ENCODE measurements at places on chromosomes 4 and X.

DNA sequence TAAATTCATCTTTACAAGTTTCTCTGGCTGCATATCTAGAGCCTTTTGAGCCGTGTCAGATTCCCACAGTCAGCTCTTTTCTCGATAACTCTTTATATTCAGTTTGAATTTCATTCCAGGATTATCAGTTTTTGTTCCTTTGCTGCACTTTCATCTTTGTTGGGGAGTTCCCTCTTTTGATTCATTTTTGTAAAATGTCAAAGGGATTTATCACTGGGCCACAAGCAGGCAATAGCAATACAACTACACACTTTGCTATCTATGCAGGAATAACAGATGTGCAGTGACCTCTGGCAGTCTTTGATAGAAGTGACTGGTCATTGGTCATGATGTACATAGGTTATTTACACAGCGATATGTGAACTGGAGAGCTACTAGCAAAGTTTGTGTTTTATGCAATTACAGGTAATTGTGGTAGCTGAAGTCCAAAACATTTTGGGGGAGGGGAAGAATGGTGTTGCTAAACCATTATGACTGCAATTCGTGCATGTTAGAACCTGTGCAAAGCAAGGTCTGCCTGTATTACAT is 43.8 kb downstream of the HPGDS start:
- no peak for DNase-seq

DNA sequence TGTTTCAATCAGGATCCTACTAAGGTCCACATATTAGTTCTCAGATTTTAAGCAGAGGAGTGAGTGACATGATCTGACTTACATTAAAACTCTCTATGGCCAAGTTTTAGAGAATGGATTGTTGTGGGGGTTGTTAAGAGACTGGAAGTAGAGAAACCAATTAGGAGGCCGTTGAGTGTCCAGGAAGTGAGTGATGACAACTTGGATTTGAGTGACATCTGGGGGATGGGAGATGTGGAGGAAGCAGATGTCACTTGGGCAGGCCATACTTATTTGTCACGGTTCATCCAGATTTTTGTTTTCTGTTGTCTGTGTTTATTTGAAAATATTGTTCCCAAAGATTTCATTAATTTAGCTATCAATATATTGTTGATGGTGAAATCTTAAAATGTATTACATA is 28.3 kb downstream of the ADD1 start:
- DNase-seq, result no peak

DNA sequence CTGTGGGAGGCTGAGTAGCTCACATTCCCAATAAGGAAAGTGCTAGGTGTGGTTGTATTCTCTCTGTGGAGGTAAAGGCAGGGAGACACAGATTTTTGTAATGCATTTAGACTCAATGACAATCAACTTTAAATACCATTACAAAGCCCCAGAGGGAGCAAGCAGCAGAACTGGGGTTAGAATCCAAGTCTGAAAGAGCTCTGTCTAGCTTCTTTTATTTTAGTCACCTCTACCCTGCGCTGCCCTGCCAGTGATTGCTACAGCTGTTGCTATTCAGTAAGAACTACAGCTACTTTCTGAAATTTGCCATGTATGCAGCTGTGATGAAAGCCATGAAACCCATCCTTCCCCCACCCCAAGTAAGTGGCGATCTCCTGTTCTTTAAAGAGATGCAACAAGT is 22.5 kb downstream of the SLC39A8 start:
- DNase-seq, result no peak

- no peak for DNase-seq
Observed at GRCh38 chr4:102823464-102823863, 3.9 kb downstream of the UBE2D3 start.

DNA sequence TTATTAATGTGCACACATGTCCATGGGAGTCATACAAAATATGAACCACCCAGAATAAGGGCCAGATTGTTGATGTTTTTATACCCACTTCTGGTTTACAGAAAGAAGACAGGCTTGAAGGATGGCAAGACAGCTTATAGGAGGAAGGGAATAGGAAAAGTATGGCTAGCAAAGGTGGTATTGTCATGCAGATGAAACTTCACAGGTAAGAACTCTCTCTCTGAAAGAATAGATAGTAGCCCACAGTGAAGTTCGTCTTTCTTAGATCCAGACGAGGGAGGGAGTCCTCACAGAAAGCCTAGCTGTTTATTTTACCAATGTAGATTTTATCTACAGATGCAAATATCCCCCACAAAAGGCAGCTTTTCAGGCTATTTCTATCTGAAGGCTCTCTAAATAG is 43.7 kb upstream of the SPIN4 start:
- no peak for DNase-seq

GRCh38 chr4:107035819-107036583 is at the start of gene DKK2:
Gene DKK2, minus strand, starts transcription at chr4:107036313. Its CDS starts 722 bp downstream, at chr4:107035591.
- DNase-seq, result peak; percentile 42

- peak; percentile 65 for DNase-seq
Observed at GRCh38 chrX:101415180-101416145, 7.4 kb downstream of the HNRNPH2 start.

GRCh38 chrX:50680990-50681389 is 133.0 kb downstream of the SHROOM4 start:
- DNase-seq, result no peak

- no peak for DNase-seq
Observed at GRCh38 chrX:49284212-49284611, 14.6 kb downstream of the PPP1R3F start.

GRCh38 chrX:154012336-154012991 is 7.2 kb downstream of the IRAK1 start:
- DNase-seq, result no peak

GRCh38 chr4:79178760-79179159 is 147.1 kb downstream of the NAA11 start:
- DNase-seq, result peak; percentile 42

DNA sequence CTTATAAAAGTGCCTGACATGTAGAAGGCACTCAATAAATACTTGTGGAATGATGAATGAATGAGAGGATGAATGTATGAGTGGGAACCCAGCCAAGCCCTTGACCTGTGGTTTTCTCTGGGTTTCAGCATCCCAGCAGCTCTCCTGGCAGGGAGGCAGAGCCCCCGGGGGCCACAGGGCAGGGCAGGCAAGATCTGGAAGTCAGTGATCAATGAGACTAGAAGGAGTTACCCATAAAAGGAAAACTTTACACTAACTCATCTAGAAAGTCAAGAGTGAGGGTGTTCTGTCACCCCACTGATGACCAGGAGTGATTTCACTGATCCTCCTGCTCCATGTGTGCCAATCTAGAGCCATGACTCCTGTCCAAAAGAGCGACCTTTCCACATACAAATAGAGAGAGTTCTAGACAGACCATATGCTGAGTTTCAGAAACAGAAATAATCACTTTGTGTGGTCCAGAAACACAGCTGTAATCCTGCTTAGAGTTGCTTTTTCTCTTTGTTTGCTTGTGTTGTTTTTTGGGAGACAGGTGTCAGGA is 37.4 kb downstream of the MGARP start:
- DNase-seq, result peak; percentile 81

- no peak for DNase-seq
Observed at GRCh38 chr4:48067536-48067935, 51.0 kb downstream of the NIPAL1 start.

Data from fibroblast of skin of abdomen (primary cell).